ENCODE measurements at places on chromosomes 4 and X.

DNA sequence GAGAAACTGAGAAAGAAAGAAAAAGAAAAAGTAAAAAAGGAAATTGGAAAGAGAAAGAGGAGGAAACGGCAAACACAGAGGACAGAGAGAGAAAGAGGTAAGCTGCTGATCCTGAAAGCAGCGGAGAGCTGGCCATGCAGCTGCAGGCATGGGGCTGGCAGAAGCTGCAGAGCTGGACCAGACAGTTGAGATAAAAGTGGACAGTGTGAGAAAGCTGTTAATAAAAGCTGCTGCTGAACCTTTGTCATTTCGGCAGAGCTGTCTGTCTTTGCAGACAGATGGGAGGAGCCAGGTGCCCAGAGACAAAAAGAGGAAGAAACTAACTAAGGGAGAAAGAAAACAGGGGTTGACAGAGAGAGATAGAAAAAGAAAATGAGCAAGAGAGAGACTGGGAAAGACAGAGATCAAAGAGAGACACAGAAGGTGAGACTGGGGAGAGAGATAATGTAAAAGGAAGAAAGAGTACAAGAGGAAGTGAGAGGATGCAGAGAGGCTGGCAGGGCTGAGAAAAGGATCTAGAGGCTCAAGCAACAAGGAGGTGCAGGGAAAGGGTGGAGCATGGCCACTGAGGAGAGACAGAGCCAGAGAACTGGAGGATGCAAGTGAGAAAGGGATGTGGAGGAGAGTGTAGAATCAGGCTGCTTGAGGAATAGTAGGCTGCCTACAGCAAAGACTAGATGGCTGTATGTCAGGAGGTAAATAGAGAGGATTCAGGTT, 376.8 kb upstream of the FGF16 start:
- DNase-seq: no peak

DNA sequence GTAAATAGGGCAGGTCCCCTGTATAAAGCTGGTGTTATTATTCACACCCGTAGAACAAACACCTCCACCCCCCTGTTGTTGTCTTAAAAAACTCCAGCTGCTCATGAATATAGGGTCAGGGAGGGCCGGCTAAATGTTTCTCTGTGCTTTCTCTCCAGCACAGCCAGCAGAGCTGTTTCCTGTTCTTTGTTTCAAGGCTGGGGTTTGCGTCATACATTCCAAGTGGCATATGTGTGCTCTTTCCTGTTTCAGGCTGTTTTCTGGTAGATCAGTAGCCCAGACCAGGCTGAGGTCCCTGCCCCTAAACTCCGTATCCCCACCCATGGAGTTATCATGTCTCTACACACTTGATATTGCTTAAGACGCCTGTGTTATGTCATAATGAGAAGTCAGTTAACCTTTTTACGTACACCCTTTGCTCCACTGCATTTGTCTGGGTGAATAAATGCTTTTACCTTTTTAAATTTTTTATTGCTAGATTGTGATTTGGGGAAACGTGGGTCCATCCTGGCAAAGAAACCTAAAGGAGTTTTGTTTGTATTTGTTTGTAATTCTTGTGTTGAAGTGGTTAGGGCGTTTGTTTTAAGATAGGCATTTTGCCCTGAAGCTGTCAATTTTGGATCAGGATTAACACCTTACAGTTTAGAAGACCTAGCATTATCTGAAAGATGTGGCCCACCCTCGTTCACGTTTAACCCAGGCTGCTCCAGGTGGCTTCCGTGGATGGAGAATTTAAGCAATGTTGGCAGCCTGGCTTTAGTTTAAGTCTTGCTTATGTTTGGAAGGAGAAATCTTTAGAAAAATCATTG, 3.3 kb downstream of the KLF3 start:
- peak; percentile 38 for DNase-seq

DNA sequence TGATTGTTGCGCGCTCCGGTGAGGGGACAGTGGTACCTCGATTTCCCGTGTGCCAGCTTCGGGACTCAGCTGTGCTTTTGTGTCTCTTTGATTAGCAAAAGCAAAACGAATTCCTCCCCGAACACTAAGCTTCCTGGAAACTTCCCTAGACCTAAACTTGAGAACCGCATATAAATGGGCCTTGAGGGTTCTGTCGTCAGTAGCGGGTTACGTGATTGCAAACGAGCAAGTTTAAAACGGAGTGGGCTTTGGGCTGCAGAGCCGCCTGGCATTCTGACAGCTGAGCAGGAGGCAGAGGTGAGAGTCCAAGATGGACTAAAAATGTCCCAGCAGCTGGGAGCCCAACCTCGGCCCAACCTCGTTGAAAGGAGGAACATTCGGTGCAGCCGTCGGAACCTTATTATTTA, 1.2 kb upstream of the TAPT1 start:
- no peak for DNase-seq

- no peak for DNase-seq
These were observed 982 bp downstream of the PDLIM5 start for GRCh38 chr4:94452476-94453371.

- no peak for DNase-seq
These were observed 389.7 kb downstream of the SPRY1 start for GRCh38 chr4:123786163-123786915.

- no peak for DNase-seq
These were observed 17.9 kb upstream of the NSUN7 start for GRCh38 chr4:40731792-40732245.

DNA sequence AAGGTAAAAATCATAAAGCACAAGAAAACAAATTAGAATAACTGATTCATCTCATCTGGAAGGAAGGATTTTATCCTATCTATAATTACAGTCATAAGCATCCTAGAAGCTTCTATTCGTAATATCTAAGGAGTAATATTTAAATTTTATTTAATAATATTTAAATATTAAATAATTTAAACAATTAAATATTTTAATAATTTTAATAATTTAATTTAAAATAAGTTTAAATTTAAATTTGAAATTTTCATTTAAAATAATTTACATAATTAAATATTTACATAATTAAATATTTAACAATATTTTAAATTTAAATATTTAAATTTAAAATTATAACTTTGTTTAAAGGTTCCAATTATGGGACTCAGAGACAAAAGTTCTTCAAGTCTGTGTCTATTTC, 127.5 kb upstream of the GK2 start:
- DNase-seq: no peak

All from stimulated activated CD4-positive, alpha-beta T cell treated with anti-CD3 and anti-CD28 coated beads, Interleukin-15, amount 100 ng/mL, for 1 hour (primary cell).